ENCODE measurements at places on chromosomes 4 and X.

DNA sequence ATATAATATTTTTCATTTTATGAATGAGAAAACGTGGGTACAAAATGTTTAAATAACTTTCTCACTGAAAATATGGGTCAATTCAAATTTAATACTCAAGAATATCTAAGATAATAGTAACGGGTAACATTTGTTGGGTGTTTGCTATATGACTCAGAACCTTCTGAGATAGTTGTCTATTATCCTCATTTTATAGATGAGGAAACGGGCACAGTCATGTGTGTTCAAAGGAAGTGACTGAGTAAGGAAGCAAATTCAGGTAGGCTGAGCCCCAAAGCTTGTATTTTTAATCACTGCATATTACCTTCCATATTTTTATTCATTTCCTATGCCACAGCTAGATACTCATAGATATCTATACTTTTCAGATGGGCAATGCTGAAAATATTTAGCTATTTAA, 12.2 kb upstream of the CAMK2D start:
- DNase-seq = no peak

DNA sequence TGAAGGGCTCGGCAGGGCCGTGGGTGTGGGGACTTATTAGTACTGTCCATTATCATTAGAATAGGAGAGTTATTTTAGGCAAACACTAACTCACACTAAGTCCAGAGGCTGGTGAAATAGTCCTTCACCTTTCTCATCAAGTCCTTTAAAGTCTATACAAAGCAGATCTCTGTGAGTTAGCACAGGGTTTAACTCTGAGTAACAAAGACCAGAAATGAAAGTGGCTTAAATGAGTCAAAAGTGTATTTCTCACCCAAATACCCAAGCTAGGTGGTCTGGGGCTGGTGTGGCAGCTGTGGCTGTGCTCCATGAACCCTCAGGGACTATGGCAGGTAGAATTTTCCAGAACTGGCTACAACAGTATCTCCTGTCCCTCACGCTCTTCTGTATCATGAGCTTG, 263.2 kb downstream of the BCOR start:
- no peak for DNase-seq

- no peak for DNase-seq
These were observed 60.7 kb upstream of the PGM2 start for GRCh38 chr4:37765741-37766140.

GRCh38 chr4:159279084-159279483, 176.2 kb downstream of the RAPGEF2 start:
- DNase-seq = no peak

- DNase-seq = no peak
These were observed 1.6 kb upstream of the HADH start for GRCh38 chr4:107987916-107988762.

DNA sequence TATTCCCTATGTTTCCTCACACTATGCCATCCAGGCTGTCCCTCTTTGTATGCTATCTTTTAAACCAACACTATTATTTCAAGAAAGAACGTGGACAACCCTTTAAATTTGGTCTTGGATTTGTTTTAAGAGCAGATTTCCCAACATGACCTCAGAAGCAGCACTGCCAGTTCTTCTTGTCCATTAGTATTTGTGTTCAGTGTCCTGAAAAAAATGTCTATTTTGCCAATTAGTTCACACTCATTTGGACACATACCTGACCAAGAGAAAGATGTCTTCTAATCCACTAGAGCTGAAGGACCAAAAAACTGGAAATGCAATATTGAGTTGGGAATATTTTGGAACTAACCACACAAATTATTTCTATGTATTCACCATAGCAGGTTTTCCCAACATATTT, 223.2 kb upstream of the CNKSR2 start:
- DNase-seq = no peak

DNA sequence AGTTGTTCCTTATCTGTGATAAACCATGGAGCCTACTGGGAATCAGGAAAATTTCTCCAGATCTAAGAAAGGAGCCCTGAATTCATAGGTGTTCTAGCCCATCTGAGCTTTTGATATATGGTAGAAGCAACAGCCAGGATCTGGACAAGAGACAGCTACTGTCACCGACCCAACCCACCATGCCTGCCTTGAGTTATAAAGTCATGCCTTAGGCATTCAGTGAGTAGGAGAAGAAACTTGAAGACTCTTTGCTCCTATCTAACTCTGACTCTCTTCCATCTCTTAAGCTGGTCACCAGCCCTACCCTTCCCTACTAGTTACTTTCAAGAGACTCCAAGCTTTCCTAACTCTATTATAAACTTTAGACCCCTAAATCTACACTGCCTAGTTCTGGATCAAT, 83.9 kb upstream of the FAM9B start:
- DNase-seq = no peak

DNA sequence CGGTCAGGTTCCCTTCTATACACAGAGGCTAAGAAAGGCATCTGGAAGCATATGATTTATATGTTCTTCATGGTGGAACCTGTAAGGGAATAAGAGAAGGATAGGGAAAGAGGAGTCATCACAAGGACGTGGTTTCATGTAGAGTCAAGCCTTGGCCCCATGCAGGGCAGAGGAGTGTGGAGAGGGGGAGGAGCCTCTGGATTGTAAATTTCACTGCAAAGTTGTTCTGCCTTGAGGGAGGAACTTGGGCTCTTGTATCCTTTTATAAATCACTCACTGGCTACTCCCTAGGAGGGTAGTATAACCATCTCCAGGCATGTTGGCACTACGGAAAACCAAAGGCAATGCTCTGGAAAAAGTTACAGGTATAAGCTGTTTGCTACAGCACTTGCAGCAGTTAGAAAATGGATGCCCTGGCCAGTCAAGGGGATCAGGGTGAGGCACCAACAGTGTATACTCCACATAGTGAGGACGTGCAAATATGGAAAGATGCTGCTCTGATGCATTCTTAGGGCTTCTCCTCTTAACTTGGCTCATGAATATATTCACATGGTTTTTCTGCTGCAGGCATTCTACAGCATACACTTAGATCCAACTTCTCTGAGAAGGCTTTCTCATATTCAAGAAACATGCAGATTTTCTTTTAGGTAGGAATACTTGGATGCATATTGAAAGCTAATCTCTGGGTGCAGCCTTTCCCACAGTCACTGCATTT, 60.3 kb upstream of the ZNF81 start:
- DNase-seq = no peak
